PC-3 (cell line): ENCODE measurements at places on chromosomes 3 and 15. TPM values are rescaled to one million over a fixed set of nuclear protein-coding genes. Genes with fewer than 3 reads are reported as not detected.

GRCh38 chr3:134799393-134799792 is 4.3 kb downstream of the EPHB1 start:
- peak; percentile 1 for DNase-seq

DNA sequence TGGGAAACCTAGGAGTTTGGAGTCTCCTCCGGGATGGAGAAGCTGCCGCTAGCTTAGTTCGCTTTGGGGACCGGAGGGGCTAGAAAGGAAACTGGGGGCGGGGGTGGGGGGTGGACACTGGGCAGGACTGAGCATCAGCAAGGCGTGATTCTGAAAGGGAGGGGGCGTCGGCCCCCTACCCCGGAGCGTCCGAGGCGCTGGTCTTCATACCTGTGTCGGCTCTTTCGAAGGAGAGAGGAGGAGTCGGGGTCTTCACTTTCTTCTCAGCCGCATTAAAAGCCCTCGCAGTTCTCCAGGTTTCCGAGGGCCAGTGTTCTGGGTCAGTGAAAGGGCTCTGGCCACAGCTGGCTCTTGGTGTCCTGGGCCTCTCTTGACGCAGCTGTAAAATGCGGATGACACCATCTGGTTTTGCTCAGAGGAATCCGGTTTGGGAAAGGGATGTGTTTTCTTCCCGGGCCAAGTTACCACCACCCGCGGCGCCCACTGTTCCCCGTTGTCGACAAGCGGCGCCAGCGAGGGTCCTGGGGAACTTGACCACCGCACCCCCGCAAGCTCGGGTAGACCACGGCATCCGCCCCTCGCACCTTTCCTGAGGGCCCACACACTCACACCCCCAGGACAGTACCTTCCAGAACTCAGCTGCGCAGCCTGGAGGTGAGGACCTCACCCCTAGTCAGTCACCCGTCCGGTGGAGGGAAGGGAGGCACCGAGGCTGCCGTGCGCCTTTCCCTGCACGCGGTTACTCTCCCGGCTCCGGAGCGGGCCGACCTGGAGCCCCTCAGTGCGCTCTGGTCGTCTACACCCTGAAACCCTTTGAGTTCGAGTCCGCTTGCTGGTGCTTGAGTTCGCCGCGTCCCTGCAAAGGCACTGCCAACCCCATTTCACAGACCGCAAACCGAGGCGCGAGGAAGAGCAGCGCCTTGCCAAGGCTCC is 660 bp downstream of the CCK start:
- no peak for DNase-seq

- DNase-seq, result no peak
These were observed 6.2 kb upstream of the PAK6 start for GRCh38 chr15:40232625-40233070.

GRCh38 chr3:38283810-38284755 is 2.0 kb downstream of the SLC22A14 start:
- no peak for DNase-seq

DNA sequence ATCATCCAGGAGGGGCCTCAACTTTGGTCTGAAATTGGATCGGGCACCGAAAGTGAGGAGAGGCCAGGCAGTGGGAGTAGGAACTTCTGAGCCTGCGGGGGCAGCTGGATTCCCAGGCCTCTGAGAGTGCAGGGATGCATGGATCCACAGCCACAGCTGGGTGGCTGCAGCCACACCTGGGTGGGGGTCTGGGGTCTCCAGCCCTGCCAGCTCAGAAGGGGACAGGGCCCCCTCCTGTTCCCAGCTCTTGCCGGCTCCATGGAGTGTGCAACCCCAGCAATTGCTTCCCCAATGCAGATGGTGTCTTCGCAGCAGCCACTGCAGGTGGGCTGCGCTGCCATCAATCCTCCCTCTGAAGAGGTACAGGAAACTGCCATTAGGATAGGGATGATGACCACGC is 123.7 kb downstream of the BCHE start:
- DNase-seq, result no peak

DNA sequence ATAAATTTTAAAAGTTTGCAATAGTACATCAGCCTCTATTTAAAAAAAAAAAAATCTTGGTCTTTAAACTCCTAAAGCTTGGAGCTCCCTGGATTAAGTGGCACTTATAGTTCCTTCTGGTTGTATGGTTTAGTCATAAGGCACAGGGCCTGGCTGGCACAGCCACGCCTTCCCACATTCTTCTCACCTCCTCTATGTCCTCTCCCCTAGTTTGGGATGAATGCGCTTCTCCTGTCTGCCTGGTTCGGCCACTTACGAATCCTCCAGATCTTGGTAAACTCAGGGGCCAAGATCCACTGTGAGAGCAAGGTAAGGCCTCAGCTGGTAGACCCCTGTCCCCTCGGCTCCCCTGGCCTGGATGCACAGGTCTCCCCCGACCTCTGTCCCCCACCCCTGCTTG is 10.0 kb downstream of the ANKDD1A start:
- DNase-seq, result peak; percentile 82

DNA sequence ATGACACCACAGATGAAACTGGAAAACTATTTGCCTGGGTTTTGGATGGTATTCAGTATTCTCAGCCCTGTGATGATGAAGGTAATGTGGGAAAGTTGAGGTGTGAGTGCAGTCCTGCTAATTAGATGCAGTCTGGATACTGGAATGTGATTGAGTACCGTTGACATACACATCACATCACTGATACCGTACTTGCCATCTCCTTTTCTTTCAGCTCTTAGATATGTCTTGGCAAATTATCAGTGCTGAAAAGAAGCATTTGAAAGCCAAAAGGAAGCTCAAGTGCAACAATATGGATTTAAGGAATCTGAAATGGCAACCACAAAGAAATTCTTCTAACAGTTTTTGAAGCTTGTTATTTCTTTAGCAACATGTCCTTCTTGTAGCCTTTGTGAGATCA is 381.4 kb upstream of the TGFBR2 start:
- DNase-seq, result no peak

DNA sequence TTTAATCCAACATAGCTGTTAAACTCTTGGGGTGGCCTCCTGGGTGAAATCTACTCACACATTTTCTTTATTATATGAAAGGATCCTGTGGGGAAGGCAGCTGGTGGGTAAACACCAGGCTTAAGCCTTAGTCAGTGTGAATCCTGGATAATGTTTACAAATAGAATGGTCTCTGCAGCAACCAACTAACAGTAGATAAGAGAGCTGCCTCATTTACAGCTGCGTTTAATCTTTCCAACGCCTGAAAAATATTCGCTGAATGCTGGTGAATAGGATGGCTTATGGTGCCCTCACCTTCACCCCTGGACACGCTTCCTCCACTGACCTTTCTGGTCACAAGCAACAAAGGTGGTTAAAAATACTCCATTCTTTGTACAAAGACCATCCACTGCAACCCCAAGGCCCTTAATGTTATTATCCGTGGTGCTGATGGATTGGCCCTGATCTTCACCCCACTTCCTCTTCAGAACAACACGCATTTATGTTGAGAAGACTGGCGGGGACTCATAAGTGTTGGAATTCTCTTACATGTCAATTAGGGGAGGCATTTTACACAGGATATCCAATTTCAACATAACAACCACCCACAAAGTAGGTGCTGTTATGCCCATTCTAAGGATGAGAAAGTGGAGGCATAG is 120.0 kb upstream of the FRMD4B start:
- no peak for DNase-seq

- peak; percentile 0 for DNase-seq
These were observed 51.0 kb upstream of the TSC22D2 start for GRCh38 chr3:150357140-150357539.

- DNase-seq, result peak; percentile 59
These were observed 280.3 kb downstream of the ZPLD1 start for GRCh38 chr3:102715030-102715697.

GRCh38 chr3:48548126-48548525 is 8.5 kb downstream of the PFKFB4 start:
- no peak for DNase-seq

DNA sequence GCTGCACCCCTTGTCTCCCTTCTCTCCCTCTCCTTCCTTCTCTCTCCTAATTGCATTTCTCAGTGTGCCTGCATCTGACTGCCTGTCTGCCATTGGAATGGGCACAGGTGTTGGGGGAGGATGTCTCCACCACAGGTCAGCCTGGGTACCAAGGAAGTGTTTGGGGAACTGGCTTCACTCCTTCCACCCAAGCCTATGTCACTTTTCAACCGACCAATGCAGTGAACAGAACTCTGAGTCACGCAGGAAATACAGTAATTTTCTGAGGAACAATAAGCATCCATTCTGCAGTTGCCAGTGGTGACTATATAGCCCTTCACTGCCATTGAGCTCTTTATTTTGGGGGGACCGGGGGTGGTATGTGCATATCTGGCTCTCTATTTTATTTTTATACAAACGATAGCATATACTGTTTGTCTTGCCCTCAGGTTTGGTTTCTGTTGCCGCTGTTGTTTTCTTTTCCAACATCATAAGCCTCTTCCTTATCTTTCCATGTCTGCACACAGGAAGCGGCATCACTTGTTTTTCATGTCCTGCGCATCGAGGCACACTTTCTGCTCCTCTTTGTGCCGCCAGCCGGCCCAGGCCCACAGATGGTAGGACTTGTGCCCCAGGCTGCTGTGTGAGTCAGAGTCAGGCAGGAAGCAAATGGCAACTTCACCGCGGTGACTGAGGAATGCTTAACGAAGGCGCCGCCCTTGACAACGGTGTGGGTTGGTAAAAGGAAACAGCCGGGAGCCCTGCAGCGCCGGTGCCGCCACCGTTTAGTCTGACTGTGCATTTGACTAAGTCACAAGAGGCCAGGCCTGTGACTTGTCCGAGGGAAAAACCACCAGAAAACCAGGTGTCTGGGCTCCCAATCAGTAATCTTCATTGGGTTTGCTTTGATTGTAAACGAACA is 21.1 kb upstream of the CDCP1 start:
- peak; percentile 99 for DNase-seq

DNA sequence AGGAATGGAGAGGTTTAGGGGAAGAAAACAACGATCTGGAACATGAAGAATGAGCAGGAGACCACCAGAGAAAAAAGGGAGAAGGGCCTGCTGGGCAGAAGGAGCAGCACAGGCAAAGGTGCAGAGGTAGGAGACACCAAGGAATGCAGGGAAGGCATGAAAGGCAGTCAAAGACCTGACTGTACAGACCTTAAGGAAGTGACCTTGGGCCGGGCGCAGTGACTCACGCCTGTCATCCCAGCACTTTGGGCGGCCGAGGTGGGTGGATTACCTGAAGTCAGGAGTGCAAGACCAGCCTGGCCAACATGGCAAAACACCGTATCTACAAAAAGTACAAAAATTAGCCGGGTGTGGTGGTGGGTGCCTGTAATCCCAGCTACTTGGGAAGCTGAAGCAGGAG is 157.7 kb upstream of the ATP10A start:
- DNase-seq, result no peak

DNA sequence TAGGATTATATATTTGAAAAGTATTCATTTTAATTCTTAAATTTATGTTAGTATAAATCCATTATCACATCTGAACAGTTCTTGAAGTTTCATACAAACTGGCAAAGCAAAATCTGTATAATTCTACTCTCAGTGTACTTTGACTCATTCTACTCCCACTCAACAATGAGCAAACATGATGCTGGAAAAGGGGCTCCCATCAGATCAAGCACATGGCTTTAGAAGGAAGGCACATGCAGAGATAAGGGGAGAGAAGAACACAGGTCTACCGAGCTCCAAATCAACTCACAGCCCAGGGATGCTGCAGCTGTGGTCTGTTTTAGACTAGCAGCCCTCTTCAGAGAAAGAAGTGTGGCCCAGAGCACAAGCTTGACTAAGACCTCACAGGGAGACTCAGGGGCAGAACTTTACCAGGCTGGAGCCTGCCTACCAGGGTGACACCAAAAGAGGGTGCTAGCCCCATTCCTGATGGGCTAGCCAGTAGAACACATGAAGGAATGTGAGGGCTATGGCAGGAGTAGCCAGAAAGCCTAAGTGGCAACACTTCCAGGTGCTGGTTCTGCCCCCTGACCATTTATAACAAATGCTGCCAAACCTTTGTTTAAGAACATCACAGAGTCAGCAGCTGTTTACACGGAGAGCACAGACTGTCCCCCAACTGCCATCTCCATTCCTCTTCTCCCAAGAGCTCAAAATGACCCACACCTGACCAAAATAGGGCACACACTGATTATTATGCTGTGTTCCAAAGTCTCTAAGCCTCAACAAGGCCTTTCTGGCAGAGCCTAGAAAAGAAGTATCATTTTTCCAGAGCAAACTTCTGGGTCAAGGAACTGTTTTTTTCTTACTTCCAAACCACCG is 19.5 kb downstream of the SEC22C start:
- no peak for DNase-seq

- no peak for DNase-seq
These were observed 683 bp upstream of the CPEB1 start for GRCh38 chr15:82647835-82648256.

GRCh38 chr15:55132672-55133071 is 64.1 kb downstream of the RSL24D1 start:
- DNase-seq, result no peak

GRCh38 chr3:140854961-140855360 is 86.7 kb upstream of the SLC25A36 start:
- DNase-seq, result no peak

DNA sequence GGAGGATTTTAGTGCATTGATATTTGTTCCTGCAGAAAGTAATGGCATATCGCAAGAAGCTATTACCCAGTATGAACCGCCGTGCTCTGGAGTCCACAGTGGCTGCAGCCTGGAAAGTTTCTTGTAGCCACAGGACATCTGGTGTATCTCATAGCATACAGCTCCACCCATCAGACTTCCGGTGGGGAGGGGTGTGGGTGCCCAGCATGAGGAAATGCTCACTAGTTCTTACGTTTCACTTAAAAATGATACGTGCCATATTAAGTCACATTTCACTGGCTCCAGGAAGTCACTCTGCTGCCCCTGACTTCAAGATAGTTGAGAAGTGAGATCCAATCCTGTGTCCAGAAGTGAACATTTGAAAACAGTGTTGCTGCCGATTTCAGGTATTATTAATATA is 990.4 kb downstream of the GBE1 start:
- peak; percentile 64 for DNase-seq

DNA sequence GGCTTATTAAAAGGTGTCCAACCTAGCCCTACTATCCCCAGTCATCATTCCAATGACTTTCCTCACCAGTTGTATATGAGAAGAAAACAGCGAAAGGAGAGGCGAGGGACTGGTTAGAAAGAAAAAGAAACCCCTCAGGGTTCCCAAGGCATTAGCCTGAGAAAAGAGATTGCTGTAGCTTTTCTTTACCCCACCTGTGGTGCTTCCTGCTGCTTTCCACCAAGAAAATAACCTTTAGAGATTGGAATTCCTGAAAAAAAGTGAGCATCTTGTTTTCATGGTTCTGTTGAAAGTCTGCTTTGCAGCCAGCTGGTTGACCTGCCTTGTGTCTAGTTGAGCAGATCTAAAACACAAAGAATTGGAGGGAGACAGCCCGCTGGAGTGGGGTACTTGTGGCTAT is 196.4 kb downstream of the CADPS start:
- DNase-seq, result no peak

The SRGAP3 gene
- total RNA-seq, result 7.5 and 9.6 TPM in 2 replicates

The TMCO5A gene
- not detected in 2 replicates for total RNA-seq

The SLC2A2 gene
- total RNA-seq, result not detected in 2 replicates

The MASP1 gene
- 0.07 TPM in 1 of 2 replicates, not detected in the other for total RNA-seq
